ENCODE measurements at places on chromosomes 12 and 14.
A peak's percentile ranks its signal among the peaks of the same experiment; 100 is the strongest.

DNA sequence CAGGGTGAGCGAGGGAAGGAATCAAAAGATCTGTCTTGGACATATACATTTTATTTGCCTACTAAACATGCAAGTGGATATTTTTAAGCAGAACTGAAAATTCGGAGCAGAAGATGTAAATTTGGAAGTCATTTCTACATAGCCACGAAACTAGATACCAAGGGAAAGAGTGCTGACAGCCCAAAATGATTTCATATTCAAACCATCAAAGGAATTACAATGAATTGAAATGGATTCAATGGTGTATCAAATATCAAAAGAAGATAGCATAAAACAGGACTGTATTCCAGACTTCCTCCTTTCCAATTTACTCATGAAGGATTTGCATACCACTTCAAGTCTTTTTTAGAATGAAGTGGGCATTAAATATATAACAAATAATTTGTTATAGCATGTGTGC is 313.5 kb upstream of the KITLG start:
- DNase-seq = no peak

DNA sequence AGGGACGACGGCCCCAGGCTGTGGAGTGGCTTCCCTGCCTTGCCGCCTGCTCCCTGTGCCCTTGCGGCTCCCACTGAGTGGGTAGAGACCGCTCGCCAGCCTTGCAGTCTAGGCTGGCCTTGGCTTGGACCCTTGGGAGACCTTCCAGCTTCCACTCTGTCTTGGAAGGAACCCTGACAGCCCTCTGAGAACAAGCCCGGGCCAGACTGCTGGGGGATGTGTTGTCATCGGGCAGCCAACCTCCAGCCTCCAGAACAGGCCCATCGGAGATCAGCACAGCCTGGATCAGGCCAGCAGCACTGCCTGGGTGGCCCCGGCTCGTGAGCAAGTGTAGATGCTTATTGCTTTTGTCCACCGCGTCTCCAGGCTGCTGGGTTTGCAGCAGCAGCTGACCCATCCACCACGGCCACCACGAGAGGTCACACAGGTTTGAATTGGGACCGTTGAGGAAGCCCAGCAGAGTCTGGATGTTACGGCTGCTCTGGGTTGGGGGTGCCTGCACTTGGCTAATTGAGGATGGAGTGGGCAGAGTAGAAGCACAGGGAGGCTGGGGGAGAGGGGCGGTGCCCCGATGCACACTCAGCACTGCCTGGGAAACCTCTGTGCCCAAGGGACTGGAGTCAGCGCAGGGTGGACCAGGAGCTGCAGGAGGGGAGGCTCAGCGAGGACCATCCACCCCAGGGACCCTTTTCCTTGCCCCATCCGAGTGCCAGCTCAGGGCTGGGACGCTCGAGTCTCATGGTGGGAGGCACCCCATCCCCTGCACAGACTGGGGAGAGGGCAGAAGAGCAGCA is 55.5 kb downstream of the NOC4L start:
- DNase-seq = no peak

DNA sequence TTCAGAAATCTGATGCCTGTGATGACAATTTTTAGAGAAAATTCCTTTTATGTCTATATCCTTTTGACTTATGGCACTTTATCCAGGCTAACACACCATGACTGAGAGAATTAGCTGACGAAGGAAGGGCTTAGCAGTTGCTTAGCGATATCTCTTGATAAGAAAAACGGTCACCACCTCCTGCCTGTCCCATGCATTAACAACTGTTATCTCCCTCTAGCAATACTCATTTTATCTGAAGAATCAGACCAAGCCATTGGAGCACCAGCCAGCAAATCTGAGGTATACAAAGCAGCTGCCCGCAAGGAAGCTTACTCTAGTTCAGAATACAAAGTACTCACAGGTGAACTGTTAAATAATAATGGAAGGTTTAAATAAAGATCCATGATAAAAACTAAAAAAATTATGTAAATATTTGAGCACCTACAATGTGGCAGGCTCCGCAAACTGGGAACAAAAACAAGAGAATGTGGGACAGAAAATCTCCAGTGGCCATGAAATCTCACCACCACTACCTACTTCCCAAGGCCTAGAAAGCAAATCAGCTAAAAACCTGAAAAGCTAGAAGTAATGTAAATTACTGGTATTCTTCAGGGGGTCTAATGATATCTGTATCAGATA is 24.3 kb downstream of the PPM1H start:
- DNase-seq = no peak

DNA sequence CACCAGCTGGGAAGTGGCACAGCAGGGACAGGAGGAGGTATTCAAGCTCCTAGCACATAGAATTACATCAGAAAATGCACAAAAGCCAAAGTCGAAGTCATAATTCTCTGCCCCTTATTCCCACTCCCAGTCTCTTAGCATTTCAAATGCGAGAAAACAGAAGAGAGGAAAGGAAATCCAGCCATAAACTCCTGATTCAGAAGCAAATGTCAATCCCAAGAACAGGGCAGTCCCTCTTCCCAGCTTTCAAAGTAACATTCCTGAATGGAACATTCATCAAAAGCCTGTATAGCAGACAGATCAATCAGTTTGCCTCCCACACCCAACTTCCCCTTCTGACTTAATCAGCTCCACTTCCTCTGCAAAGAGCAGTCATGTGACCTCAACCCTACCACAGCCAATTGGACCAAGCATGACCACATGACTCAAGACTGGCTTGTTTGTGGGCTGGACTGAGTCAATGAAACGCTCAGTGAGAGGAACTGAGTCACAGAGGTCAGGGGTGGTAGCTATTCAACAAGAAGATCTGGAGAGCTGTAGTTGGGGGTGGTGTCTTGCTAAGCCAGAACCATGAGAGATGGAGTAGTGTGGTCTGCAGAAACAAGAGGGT is 41.4 kb upstream of the TUNAR start:
- DNase-seq = peak; percentile 4

- no peak for DNase-seq
Measured at GRCh38 chr14:99996951-99997571, 68.2 kb upstream of the EVL start.

- no peak for DNase-seq
Measured at GRCh38 chr14:71359823-71360222, 452.6 kb downstream of the PCNX1 start.

DNA sequence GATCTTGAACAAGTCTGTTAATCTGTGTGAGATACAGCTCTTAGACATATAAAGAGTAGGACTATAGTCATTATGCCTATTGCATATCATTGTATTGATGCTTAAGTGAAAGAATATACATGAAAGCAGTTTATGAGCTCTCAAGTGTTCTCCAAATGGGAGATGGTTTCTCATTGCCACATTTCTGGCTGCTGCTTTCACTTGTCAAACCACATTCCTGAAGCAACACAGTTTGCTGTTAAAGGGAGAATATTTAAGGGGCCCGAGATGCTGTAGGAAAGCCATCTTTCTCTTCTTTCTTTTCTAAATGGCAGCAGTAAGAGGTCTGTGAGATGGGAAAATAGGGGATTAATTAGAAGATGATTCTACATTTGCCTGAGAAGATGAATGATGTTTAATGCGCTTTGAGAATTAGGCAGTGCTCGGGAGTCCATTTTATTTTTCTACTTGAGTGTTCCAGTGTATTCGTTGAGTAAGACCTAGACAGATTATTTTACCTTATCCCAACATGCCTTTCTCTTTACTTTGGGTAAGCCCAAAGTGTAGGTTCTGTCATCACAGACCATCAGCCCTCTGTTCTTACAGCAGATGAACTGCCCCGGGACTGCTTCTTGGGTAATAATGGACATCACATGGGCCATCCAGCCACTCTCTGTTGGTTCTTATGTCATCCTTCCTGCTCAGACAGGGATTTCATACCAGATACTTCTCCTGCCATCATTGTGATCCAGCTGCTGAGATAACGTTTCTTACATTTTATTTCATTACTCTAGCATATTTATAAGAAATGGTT is 35.6 kb downstream of the ANO4 start:
- DNase-seq = no peak

GRCh38 chr12:92945659-92946220 is 16.6 kb upstream of the EEA1 start:
- no peak for DNase-seq

GRCh38 chr14:101351146-101351545 is 210.1 kb upstream of the DIO3 start:
- no peak for DNase-seq

GRCh38 chr14:94923786-94924185 is 153.9 kb upstream of the GSC start:
- no peak for DNase-seq

DNA sequence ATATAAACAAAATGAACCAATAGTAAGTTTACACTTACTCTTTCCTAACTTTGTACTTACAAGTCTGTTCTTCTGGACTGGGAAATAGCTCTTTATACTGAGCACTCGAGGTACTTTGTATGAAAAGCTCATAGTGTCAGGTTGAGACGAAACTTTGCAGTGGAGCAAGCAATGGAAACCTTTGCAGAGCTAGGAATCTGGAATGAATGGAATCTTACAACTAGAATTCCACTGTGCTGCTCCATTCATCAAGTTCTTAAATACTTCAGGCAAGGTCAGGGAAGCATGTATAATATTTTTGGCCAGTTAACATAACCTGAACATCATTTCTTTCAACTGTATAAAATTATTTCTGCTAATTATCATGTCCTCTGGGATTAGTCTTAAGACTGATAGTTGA is 1327.5 kb upstream of the FLRT2 start:
- no peak for DNase-seq

- DNase-seq = no peak
Measured at GRCh38 chr12:117686911-117687377, 281.8 kb downstream of the KSR2 start.

DNA sequence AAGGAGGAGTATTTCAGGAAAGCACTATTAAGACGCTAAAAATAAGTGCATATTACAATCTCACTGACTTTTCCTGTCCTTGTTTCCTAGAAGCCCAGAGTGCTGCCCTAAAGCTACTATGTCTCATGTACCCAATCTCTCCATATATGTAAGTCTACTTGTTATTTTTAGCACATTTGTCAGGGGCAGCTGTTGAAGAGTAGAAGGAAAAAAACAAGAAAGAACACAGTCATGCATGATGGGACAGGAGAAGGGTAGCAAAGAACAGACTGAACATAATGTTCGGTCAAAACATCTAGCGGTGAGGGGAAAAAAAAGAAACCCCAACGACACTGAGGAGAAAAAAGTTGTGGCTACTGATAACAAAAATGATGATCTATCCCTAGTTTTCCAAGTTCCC is 14.3 kb downstream of the YBX3 start:
- DNase-seq = no peak

DNA sequence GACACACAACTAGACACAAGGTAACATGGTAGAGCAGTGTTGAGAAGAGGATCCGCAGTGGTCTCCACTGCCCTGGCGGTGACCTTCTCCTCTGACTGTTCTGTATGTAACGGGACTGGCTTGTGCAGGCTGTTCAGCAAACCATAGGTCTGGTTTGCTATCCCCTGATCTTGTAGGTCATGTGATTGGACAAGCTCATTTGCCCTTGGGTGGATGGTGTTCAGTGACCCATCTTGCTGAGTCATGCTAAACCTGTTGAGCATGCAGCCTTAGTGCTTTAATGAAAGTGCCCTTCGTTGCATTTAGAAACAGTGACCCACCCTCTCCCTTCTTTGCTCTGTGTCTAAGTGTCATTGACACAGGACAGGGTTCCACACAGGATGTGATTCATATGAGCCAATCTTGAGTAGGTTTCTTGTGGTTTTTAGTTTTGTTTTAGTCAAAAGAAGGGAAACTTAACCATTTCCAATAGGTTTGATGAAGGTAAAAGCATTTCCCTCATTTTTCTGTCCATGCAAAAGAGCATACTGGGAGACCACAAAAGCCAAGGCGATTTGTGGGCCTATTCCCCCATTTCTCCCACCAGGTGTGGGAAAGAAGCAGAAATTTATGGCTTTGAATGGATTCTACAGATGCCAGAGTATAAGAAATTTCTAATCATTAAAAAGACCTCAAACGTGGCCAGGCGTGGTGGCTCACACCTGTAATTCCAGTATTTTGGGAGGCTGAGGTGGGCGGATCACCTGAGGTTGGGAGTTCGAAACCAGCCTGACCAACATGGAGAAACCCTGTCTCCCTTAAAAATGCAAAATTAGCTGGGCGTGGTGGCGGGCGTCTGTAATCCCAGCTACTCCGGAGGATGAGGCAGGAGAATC is 32.6 kb upstream of the HIF1A start:
- no peak for DNase-seq

DNA sequence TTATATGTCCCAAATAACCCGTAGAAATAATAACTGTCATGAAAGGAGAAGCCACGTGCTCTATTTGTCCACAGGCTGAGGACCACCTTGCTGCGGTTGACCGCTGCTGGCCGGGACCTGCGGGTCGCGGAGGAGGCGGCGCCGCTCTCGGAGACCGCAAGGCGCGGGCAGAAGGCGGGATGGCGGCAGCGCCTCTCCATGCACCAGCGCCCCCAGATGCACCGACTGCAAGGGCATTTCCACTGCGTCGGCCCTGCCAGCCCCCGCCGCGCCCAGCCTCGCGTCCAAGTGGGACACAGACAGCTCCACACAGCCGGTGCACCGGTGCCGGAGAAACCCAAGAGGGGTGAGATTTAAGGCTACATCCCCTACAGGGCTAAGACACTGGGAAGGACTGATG is 21.0 kb downstream of the RPGRIP1 start:
- peak; percentile 18 for DNase-seq

GRCh38 chr12:122982963-122983788 is 2.7 kb downstream of the ARL6IP4 start:
- DNase-seq = no peak

Data from activated T-cell treated with anti-CD3 and anti-CD28 coated beads for 48 hours (primary cell).